ENCODE measurements at places on chromosomes 1 and 21.

DNA sequence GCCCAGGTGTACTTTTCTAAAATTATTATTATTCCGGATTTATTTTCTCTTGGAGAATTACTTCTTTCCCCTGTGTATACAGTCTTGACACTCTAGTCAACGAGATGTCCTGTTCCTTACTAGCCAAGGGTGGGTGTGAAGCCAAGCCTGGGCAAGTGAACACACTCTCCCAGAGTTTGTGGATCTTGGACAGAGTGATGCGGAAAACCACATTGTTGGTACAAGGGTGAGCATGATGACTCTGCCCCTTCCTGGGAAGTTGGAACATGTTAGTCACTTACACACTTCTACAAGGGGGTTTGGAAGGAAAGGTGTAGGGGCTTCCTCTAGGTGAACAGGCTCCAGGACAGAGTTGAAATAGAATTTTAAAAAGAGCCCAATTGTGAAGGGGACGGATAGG, 20.0 kb upstream of the RD3 start:
- no peak for DNase-seq

- DNase-seq: peak; percentile 84
Observed at GRCh38 chr1:89607156-89607555, 25.8 kb upstream of the LRRC8C start.

DNA sequence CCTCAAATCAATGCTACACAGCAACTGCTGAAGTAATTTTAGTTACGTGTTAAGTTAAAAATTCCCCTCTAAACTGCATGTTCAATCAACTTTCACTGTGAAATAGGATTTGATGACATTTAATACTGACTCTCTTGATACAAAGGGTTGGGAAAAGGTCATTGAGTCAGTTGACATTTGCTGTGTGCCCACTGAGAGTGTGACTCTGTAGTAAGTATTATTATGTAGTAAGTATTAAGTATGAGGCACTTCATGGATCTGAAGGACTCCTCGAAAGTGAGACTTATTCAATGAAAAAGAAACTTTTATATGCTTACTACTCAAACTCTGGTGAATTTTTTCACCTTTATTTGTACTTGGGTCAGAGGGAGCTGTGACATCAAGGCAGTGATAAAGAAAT, 83.1 kb upstream of the S1PR1 start:
- DNase-seq: no peak

DNA sequence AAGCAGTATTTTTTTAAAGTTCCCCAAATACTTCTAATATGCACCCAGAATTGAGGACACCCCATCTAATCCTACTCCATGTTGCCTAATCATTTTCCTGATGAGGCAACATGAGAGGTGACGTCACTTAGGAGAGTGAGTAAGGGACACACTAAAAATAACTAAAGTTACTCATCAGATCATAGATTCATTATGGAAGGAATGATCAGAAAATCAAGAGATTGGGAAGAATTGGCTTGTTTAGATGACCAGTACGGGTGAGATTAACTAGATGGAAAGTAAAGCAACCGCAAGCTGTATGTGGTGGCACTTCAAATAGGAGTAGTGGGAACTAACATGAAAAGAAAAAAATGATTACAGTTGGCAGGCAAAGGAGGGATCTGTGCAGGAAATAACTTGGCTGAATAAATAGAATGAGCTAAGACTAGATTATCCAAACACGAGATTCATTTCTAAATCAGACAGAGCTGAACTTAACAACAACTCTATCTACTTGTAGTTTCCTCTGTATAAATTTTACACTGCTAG, 61.4 kb upstream of the CXADR start:
- no peak for DNase-seq
